ENCODE measurements at places on chromosomes 7 and 10. TPM values are rescaled to one million over a fixed set of nuclear protein-coding genes. Genes with fewer than 3 reads are reported as not detected.

The PIP gene
- not detected for total RNA-seq

The HOXA2 gene
- total RNA-seq: 0.76 TPM

The ADIRF gene
- total RNA-seq: 50.6 TPM

The DPYSL4 gene
- 6.9 TPM for total RNA-seq

The NXPH1 gene
- total RNA-seq: not detected

The RAPGEF5 gene
- 3.4 TPM for total RNA-seq
